ENCODE measurements at places on chromosomes 1 and 21.

GRCh38 chr1:175419684-175420517 lies 227.3 kb upstream of the KIAA0040 start:
- DNase-seq = no peak

- no peak for DNase-seq
These were observed 196.2 kb upstream of the APP start for GRCh38 chr21:26366781-26367180.

DNA sequence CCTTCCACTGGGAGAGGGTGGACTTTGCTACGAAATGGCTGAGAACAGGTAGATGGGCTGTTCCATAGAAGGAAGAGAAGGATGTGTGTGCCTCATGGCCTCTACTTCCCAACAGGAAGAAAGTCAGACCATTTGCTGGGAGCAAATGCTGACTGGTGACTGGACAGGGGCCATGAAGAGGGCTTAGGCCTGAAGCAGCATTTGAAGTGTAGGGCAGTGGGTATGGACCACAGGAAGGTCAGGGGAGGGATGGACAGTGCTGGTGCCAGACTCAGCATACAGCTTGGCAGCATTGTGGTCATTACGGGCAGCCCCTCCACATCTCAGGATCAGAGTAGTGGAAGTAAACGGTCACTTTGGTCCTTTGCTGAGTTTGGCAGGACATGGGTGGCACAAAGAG lies 275.7 kb downstream of the MATN1 start:
- no peak for DNase-seq

- no peak for DNase-seq
These were observed 15.7 kb upstream of the WDTC1 start for GRCh38 chr1:27218736-27219135.

DNA sequence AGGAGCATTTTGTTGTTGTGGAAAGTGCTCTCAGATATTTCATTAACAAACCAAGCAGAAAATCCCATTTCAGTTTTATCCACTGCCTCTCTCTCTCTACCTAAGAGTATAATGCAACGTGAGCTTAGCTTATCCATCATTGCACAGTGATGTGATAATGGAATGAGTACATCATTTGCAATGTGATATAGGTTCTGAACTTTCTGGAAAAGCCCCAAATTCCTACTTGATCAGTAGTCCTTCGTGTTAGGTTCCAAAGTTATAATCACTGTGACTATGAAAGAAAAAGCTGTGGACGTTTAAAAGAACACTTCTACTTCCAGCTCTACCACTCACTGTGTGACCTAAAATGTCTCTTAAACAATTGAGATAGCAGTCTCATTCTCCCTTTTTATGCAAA lies 76.4 kb upstream of the PRMT6 start:
- no peak for DNase-seq

GRCh38 chr1:71908871-71909390 lies 373.4 kb downstream of the NEGR1 start:
- DNase-seq = no peak

- no peak for DNase-seq
These were observed 5.1 kb upstream of the VWA1 start for GRCh38 chr1:1430114-1430982.

- no peak for DNase-seq
These were observed 1279.6 kb downstream of the KCNT2 start for GRCh38 chr1:195328681-195329080.

- no peak for DNase-seq
These were observed 114.4 kb upstream of the RAB3GAP2 start for GRCh38 chr1:220386494-220387195.

All from NK-92 treated with Interleukin-12 subunit alpha and Interleukin-12 subunit beta, amount 100 ng/mL, for 24 hours (cell line).